ENCODE measurements at places on chromosomes 16 and 17. TPM values are rescaled to one million over a fixed set of nuclear protein-coding genes. Genes with fewer than 3 reads are reported as not detected.
A peak's percentile ranks its signal among the peaks of the same experiment; 100 is the strongest.

- DNase-seq = no peak
These were observed 65.7 kb downstream of the HLF start for GRCh38 chr17:55330344-55330933.

DNA sequence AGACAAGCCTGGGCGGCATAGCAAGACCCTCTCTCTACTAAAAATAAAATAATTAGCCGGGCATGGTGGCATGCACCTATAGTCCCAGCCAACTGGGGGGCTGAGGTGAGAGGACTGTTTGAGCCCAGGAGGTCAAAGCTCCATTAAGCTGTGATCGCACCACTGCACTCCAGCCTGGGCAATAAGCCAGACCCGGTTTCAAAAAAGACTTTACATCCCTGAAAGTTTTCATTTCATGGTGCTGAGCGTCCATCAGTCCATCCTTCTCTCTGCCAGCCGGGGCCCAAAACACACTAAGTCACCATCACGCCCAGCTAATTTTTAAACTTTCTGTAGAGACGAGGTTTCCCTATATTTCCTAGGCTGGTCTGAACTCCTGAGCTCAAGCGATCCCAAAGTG lies 10.6 kb downstream of the RAB40B start:
- no peak for DNase-seq

AXIN1 gene
- 14.0 TPM for total RNA-seq

DNA sequence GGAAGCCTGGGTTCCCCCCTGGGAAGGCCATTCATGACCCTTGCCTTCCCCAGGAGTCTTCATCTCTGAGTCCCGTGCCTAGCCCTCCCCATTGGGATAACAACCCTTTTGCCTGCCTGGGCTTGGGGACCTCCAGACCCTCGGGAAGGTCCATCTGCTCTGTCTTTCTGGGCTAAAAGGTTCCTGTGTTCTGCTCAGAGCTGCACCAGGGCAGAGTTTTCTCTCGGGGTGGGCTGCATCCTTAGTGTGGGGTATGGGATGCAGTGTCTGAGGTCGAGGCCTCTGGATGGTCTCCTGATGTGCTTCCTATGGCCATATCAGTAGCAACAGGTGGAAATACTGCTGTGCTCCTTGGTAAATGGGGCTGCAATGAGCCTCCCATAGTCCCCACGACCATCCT lies 22.9 kb upstream of the PLLP start:
- no peak for DNase-seq

- DNase-seq = peak; percentile 58
These were observed 176.2 kb upstream of the FAM20A start for GRCh38 chr17:68777243-68777855.
